ENCODE measurements at places on chromosomes 2 and 18.

- no peak for DNase-seq
Measured at GRCh38 chr2:74291886-74292621, 51.2 kb downstream of the SLC4A5 start.

- DNase-seq: no peak
Measured at GRCh38 chr2:232900811-232901735, 31.0 kb downstream of the SNORC start.

GRCh38 chr2:45011121-45011520 lies 1.9 kb upstream of the SIX2 start:
- DNase-seq: no peak

DNA sequence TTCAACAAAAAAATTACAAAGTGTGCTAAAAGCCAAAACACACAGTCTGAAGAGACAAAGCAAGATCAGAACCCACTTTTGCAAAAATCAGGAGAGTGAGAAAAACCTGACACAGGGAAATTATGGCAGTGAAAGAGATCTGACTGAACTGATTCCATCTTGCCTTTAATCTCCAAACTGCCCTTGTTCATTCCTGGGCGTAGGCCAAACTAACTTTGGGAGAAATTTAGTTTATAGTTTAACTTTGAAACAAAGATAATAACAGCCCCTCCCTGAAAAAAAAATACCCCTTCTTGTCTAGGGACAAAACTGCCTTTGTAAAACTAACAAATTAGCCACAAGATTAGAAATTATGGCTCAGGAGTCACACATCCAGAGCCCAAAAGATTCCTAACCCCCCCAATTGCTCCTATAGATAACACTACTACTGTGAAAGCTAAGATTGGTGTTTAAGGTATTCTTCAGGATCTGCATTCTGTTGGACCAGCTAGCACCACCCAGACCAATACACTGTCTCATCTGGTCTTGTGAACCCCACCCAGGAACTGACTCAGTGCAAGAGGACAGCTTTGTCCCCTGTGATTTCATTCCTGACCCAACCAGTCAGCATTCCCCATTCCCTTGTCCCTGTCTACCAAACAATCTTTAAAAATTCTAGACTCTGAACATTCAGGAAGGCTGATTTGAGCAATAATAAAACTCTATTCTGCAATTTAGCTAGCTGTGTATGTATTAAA lies 226.1 kb upstream of the SH3BP4 start:
- no peak for DNase-seq

GRCh38 chr2:44692821-44693220 lies 248.7 kb upstream of the SIX3 start:
- DNase-seq: no peak

GRCh38 chr18:29154758-29155725 lies 978.1 kb upstream of the CDH2 start:
- no peak for DNase-seq

- DNase-seq: no peak
Measured at GRCh38 chr2:126945118-126945517, 46.4 kb downstream of the TEX51 start.

- no peak for DNase-seq
Measured at GRCh38 chr2:101395545-101396315, 8.4 kb upstream of the CREG2 start.

DNA sequence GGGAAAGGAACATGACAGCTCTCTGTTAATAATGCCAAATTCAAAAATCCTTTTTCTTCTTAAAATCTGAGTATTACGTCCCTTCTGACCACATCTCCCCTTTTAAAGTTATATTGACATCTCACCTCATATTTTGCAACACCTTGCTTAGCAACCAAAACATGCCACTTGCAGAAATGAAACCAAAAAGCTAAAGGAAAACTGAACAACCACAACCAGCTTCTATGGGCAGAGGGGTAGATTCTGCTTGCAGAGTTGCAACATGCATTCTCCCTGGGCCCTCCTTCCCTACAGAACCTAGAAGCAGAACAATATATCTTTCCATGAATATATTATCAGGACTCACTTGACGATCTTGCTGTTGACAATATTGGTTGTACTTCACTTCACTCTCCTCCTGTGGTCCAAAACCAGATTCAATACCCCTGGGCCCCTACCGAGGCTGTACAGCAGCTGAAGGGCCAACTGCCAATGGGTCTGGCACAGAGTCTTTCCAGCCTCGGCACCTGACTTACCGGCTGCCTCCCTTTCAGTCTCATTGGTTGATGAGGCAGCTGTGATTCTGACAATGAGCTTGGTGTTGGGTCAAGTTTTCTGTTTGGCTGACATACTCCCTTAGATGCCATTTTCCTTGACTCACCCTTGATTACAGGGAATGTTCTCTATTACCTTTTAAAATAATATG lies 616.6 kb downstream of the ZEB2 start:
- DNase-seq: no peak

Measured in activated CD4-positive, alpha-beta T cell treated with anti-CD3 and anti-CD28 coated beads for 24 hours (primary cell).